ENCODE measurements at places on chromosomes 4 and X.

- DNase-seq = no peak
Measured at GRCh38 chr4:74093981-74094623, 4.9 kb downstream of the CXCL2 start.

- DNase-seq = no peak
Measured at GRCh38 chrX:132059973-132060540, 37.0 kb downstream of the STK26 start.

DNA sequence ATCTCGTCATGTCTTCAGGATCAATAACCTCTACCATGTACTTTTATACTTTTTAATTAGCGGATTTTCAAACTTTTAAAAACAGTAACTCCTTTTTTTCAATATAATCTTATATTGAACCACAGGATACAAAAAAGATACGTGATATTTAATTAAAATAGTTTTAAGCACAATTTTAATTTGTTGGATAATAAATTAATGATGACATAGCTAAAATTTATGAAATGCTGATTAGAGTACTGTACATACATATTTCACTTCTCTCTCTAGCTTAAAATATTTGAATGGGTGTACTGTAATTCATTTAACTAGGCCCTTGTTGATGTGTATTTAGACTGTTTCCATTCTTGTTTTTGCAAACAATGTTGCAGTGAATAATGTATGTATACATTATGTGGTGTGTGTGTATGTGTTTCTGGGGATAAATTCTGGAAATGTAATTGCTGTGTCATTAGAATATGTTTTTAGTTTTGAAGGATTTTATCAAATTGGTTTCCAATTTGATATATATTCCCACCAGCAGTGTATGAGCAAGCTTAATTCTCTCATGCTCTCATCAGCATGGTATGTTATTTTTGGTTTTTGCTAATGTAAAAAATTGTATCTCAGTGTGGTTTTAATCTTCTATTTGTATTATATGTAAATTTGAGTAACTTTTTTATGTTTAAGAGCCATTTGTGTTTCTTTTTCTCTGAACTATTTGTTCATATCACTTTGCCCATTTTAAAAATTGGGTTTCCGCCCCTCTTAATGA lies 66.4 kb downstream of the CDKL5 start:
- no peak for DNase-seq

GRCh38 chr4:124334119-124334518 lies 378.4 kb downstream of the ANKRD50 start:
- DNase-seq = no peak

DNA sequence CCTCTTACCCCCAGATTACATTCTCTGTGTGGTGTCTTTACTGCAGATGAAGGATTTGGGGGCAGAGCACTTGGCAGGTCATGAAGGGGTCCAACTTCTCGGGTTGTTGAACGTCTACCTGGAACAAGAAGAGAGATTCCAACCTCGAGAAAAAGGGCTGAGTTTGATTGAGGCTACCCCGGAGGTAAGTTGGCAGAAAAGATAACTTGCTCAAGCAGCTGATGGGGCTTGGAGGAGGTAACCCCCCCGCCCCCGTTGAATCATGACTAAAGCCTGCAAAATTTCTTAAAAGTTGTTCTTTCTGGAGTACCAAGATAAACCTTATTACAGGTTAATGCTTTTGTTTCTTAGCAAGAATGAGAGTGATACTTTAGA lies 1.5 kb downstream of the CCNG2 start:
- DNase-seq = no peak

DNA sequence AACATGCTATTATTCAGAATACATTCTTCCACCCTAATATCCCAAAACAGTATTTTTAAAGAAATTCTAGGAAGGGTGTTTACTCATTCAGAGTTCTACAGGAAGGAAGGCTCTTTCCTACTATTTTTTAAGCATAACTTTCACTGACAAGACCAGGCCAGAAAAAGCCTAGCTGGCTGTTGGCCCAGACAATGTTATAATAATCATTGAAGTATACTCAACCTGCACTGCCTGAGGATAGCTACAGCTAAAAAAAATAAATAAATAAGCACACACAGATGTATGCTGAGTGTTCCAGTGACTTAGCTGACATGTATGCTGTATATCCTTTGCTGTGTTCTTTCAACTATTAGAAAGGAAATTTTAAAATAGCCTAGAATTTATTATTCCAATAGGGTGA lies 145.8 kb upstream of the SPRY1 start:
- no peak for DNase-seq

All from RWPE2 (cell line).